SJSA1 (cell line): ENCODE measurements at places on chromosomes 12 and 14. TPM values are rescaled to one million over a fixed set of nuclear protein-coding genes. Genes with fewer than 3 reads are reported as not detected.

Gene KRT80
- 1.5 and 4.0 TPM in 2 replicates for total RNA-seq

Gene GPR84
- not detected in 2 replicates for total RNA-seq

DNA sequence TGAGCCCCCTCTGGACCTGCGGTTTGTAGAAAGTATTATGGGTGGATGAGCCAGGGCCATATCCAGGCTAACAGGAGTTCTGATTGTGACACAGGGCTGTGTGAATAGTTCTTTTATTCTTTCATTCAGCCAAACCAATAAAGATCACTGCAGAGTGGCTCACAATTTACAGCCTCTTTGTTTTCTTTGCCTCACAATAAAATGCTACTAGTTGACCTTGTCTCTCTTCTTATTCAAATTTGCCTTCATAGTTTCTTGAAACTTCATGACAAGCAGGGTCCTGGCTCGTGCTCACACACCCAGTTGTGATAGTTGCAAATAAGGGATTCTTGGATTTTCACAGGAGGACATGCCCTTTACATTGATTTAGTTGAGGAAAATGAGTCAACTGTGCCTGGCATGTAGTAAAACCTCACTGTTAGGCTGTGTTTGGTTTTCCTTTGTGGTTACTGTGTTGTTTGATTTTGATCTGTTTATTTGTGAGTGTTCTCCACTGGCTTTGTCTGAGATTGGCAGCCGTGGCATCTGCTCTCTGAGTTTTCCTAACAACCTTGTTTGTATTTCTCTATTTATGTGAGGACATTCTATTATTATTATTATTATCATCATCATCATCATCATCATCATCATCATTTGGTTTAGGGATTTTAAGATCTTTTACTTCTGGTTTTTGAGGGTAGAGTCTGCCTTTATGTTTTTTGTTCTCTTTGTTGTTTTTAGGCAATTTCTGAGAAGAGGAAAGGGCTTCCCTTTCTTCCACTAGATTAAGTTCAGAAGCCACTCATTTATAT is 2.7 kb upstream of the KRT6B start:
- no peak for DNase-seq

Gene C12orf54
- 0.53 TPM in 1 of 2 replicates, not detected in the other for total RNA-seq

Gene ANO4
- 0.24 TPM in 1 of 2 replicates, not detected in the other for total RNA-seq

Gene CRIP2
- 1.1 and 3.8 TPM in 2 replicates for total RNA-seq

GRCh38 chr14:23750357-23750756 is 114.2 kb downstream of the DHRS2 start:
- no peak for DNase-seq

- DNase-seq = no peak
Observed at GRCh38 chr12:67677166-67677565, 28.6 kb downstream of the DYRK2 start.

Gene BATF
- not detected in 2 replicates for total RNA-seq

- DNase-seq = no peak
Observed at GRCh38 chr12:59763835-59764234, 168.0 kb downstream of the SLC16A7 start.

DNA sequence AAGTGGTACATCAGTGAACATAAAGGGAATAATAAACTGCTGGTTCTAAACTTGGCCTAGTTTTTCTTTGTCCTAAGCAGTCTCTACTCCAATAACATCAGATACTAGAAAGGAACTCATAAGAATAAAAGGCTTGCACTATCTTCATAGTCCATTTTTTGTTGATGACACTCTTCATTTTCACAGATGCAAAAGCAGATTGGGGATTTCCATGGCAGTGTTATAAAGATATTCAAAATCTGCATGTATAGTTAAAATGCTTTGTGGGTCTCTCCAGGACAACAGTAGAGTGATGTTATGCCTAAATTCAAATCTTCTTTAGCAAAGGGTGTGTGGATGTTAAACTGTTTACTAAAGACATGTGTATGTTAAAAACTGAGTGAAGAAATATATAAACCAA is 745.8 kb downstream of the TRHDE start:
- no peak for DNase-seq

DNA sequence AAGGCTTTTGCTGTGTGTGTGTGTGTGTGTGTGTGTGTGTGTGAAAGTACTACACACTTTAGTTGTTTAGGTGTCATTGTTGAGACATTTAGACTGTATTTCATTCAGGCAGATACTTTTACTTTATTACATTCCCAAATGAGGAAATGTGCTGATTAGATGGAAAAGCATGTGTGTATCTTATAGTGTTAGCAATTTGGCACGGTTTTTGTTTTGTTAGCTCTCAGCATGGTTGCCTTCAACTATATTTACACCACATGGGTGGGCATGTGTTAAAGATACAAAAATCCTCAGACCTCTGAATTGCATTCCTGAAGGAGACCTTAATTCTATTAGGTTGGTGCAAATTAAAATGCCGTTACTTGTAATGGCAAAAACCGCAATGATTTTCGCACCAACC is 879.5 kb downstream of the DIO2 start:
- no peak for DNase-seq

Gene CERS5
- 23.1 and 36.3 TPM in 2 replicates for total RNA-seq

Gene TDRD9
- 2.2 and 4.1 TPM in 2 replicates for total RNA-seq

GRCh38 chr12:57755454-57756372 is 810 bp downstream of the MARCHF9 start:
- DNase-seq = peak; percentile 96

DNA sequence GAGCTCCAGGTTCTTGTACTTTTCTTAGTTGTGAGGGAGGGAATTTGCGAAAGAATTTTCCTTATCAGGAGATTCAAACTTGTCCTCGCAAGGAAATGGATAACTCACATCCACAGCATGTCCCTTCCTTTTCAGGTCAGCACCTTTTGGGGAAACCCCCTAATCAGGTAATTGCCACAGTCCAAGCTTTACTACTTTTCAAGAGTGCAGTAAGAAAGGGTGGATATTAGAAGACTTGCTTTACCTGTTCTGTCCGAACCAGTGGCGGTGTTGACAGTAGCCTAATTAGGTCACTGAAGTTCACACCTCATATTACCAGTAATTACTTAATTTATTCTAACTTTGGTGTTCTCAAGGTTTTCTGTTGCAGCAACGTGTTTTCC is 6.7 kb upstream of the C12orf50 start:
- no peak for DNase-seq

Gene FAM222A
- 7.4 and 7.8 TPM in 2 replicates for total RNA-seq

DNA sequence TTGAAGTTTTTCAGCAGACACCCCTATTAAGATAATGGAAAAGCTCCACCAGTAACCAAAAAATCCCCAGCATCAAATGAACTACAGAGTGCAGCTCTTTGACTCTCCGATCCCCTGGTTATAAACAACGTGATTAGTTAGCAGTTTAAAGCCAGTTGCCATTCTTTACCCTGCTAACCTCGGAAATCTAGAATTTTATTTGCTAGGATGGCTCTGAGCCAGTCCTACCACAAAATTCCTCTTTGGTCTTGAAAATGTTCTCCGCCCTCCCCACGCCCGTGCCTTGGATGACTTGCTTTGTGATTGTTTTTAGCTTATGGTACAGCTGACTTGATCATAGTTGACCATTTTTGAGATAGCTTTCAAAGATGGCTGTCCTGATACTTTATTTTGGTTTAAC is 1.2 kb downstream of the KLHDC2 start:
- peak; percentile 57 for DNase-seq

GRCh38 chr14:93752980-93753561 is 35.2 kb downstream of the PRIMA1 start:
- no peak for DNase-seq

- DNase-seq = no peak
Observed at GRCh38 chr12:116244001-116244400, 33.5 kb downstream of the MED13L start.
